ENCODE measurements at places on chromosomes 12 and 14. TPM values are rescaled to one million over a fixed set of nuclear protein-coding genes. Genes with fewer than 3 reads are reported as not detected.

Gene EXOC3L4
- total RNA-seq: not detected

Gene TAS2R31
- 5.1 TPM for total RNA-seq

Gene ERP27
- total RNA-seq: 0.09 TPM

Gene SLCO1B1
- not detected for total RNA-seq

Gene KRT73
- total RNA-seq: not detected

Gene KRT74
- total RNA-seq: not detected

Gene TBK1
- 38.6 TPM for total RNA-seq

Gene TCP11L2
- 26.4 TPM for total RNA-seq

Gene SERPINA12
- total RNA-seq: not detected

Gene KRT6C
- total RNA-seq: not detected

Gene LRRK2
- 2.0 TPM for total RNA-seq

Gene ACRBP
- total RNA-seq: 0.28 TPM

Gene EFS
- not detected for total RNA-seq

Gene FBXO21
- total RNA-seq: 126 TPM

Gene ATP2A2
- 99.8 TPM for total RNA-seq

Gene FOXN4
- not detected for total RNA-seq

Gene PTHLH
- 2.0 TPM for total RNA-seq

Gene INSM2
- not detected for total RNA-seq

Gene MUCL1
- not detected for total RNA-seq

Gene NELL2
- total RNA-seq: not detected

Gene SPX
- total RNA-seq: 0.09 TPM

Gene TAS2R43
- 1.5 TPM for total RNA-seq

Gene KLRF1
- total RNA-seq: not detected

Gene DNAI7
- total RNA-seq: not detected

Gene PRB2
- not detected for total RNA-seq

Gene DNAJC22
- total RNA-seq: 2.0 TPM

Gene IFNG-AS1
- not detected for total RNA-seq

Gene DTX1
- under 0.01 TPM for total RNA-seq

Gene SYCP3
- 0.09 TPM for total RNA-seq

Gene GRIP1
- 0.09 TPM for total RNA-seq

Gene COL2A1
- not detected for total RNA-seq

Gene ANKLE2
- 63.6 TPM for total RNA-seq

Gene TXNDC16
- total RNA-seq: 3.3 TPM

Gene EML5
- not detected for total RNA-seq

Gene AQP2
- not detected for total RNA-seq

Gene GSC
- total RNA-seq: 0.09 TPM

Gene NACA
- 1,633 TPM for total RNA-seq

Gene TCL1B
- not detected for total RNA-seq

Gene ARHGEF25
- 1.8 TPM for total RNA-seq

Gene KRT85
- not detected for total RNA-seq

Gene PIWIL1
- not detected for total RNA-seq

Gene RHOJ
- total RNA-seq: 112 TPM

Gene OR9K2
- not detected for total RNA-seq

Measured in endothelial cell of coronary artery (primary cell).